ENCODE measurements at places on chromosomes 4 and X.
A peak's percentile ranks its signal among the peaks of the same experiment; 100 is the strongest.

DNA sequence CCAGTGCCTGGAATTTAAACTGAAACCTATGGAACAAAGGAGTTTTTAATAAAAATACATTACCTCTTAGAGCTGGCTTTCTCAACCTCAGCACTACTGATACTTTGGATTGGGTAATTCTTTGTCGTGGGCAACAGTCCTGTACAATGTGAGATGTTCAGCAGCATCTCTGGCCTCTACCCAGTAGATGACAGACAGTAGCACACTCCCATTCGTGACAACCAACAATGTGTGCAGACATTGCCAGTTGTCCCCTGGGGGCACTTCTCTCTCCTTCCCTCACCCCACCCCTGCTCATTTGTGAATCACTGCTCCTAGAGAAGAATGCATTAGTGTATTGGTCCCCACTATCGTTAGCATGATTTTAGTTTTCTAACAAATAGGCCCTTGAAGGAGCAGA is 16.2 kb downstream of the GPAT3 start:
- peak; percentile 64 for DNase-seq

DNA sequence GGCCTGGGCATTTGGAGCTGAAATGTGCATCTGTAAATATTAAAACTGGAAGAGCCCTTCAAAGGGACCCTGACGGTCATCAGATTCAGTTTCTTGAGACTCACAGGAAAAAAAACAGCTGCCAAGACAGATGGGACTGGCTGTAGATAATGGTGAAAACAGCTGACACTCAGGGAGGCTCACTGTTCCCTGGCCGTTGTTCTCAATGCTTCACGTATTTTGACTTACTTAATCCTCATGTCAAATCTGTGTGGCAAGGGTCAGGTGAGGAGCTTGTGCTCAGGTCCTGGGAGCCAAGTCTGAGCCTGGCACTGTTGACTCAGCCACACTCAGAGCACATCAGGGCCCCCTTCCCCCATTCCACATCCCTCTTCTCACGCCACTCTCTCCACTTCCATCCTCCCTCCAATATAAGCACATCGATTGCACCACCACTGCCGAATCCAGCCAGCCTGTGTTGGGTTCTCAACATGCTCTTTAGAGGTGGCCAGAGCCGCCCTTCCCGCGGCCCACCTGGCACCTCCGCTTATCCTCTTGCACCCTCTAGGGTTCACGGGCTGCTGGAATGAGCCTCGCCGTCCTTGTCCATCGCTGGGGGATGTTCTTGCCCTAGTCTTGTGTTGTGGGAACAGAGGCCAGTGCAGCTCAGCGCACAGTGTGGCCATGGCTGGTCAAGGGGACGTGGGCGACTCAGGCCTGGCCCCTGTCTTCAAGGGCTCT is 40.1 kb downstream of the EVC start:
- DNase-seq: peak; percentile 58

DNA sequence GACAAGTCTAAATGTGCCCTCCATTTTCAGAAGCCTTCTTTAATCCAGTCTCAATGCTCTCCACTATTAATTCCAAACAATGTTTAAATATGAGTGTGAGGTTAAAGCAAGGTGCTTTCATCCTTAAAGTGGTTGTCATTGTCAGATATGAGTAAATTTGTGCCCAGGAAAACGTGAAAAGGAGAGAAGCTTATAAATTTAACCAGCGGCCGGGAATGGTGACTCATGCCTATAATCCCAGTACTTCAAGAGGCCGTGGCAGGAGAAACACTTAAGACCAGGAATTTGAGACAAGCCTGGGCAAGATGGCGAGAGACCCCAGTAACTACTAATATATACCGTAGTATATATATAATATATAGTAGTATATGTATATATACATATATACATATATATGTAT is 270.0 kb downstream of the ARHGAP24 start:
- peak; percentile 34 for DNase-seq

GRCh38 chrX:78333521-78333920 is 6.1 kb upstream of the CYSLTR1 start:
- DNase-seq: no peak

GRCh38 chrX:15416133-15416993 is 32.1 kb upstream of the VEGFD start:
- no peak for DNase-seq

DNA sequence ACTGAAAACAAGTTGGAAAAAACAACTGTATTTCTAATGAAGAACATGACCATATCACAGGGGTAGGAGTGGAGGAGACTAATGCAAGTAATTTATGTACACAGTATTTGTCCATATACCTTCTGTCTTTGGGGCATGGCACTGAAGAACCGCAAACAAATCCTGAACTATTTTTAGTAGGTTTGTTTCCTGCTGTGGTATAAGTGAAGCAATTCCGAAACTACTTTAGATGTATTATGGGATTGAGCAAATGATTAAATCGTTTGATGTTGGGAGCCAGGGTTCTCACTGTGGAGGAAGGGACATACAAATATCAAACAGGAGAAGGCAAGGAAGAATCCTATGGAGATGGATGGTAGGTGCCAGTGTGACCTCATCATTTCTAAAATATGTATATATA is 18.9 kb upstream of the SH3KBP1 start:
- DNase-seq: no peak

- peak; percentile 13 for DNase-seq
These were observed 312.8 kb upstream of the EPHA5 start for GRCh38 chr4:65983061-65983460.

GRCh38 chrX:127276326-127276725 is 456.8 kb downstream of the PRR32 start:
- no peak for DNase-seq

DNA sequence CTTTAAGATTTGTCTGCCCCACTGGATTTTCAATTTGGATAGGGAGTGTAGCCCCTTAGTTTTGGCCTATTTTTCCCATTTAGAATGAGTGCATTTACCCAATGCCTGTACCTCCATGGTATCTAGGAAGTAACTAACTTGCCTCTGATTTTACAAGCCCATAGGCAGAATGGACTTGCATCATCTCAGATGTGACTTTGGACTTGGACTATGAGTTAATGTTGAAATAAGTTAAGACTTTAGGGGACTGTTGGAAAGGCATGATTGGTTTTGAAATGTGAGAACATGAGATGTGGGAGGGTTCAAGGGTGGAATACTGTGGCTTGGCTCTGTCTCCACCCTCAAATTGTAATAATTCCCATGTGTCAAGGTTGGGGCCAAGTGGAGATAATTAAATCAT is 2480.2 kb downstream of the PCDH7 start:
- DNase-seq: no peak

GRCh38 chr4:61468024-61468720 is 268.0 kb downstream of the ADGRL3 start:
- DNase-seq: peak; percentile 33

GRCh38 chr4:53421791-53422190 is 44.4 kb downstream of the FIP1L1 start:
- no peak for DNase-seq

- DNase-seq: peak; percentile 7
These were observed 724 bp downstream of the THOC2 start for GRCh38 chrX:123731987-123732669.

GRCh38 chr4:159508917-159509500 is 406.1 kb downstream of the RAPGEF2 start:
- peak; percentile 48 for DNase-seq

- no peak for DNase-seq
These were observed 10.4 kb downstream of the CORIN start for GRCh38 chr4:47827343-47828047.

DNA sequence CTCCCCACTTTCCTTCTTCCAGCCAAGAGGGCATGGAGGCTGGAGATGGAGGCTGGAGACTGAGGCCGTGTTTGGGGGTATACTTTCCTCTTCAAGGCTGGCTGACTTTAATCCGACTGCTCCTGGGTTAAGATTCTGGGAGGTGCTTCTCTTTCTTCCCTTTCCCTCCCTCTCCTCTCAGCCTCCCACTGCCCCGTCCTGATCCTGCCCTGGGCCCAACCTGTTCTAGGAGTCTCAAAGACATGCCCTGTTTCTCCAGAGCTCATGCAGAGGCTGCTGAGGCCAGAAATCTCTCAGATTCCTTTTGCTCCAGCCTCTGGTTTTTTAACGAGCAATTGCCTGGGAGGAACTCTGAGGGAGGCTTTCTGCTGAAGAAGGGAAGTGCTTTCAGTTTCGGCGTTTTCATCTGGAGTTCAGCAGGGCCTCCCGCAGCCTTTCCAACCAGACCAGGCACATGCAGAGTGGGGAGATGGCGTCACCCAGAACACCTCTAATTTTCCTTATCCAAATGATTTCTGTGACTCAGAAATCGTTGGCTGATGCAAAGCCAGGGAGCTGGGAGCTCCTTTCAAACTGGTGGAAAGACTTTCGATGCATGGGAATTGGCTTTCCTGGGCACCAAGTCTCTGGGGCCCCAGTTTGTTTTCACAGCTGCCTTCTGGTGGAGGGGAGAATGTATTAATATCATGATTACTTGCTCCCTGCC is 34.5 kb upstream of the FAM9C start:
- peak; percentile 86 for DNase-seq

DNA sequence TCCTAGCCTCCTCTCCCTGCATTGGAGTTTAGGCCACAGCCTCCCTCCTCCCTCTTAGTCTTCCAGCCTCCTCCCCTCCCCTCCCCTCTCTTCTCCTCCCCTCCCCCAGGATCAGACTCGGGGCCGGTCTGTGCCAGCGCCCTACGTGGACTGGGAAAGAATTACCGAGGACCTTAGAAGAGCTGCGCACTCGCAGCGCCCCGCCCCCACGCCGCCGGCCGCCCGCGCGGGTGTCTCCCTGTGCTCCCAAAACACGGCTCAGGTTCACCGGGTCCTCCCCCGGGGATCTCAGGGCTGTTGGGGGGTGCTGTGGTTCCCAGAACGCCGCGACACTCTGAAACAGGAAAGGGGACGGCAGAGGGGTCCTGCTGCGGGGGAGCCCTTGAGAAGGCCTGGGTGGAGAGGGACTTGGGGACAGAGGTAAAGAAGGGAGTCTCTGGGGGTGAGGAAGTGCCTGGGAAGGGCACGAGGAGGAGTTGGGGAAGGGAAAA is 122.3 kb upstream of the TBL1X start:
- DNase-seq: peak; percentile 92

DNA sequence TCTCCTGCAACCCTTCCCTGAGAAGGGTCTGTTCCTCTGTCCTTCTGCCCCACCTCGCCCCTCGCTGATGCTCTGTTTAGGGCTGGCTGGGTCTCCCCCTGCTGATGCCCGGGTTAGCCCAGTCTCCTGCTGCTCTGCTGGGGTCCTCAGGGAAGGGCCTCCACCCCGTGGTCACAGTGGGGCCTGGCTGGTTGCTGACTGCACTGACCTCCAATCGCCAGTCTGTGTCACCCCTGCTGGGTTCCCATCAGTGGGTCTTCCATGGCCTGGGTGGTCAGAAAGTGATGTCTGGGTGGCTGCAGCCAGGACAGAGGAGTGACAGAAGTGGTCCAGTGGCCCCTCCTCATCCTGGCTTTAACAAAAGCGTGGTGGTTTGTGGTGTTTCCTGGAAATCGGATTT is 44.7 kb downstream of the EVC start:
- DNase-seq: no peak

GRCh38 chr4:53702334-53703266 is 111.3 kb upstream of the LNX1 start:
- peak; percentile 77 for DNase-seq

GRCh38 chr4:153514001-153514526 is 47.9 kb downstream of the TMEM131L start:
- DNase-seq: peak; percentile 87

DNA sequence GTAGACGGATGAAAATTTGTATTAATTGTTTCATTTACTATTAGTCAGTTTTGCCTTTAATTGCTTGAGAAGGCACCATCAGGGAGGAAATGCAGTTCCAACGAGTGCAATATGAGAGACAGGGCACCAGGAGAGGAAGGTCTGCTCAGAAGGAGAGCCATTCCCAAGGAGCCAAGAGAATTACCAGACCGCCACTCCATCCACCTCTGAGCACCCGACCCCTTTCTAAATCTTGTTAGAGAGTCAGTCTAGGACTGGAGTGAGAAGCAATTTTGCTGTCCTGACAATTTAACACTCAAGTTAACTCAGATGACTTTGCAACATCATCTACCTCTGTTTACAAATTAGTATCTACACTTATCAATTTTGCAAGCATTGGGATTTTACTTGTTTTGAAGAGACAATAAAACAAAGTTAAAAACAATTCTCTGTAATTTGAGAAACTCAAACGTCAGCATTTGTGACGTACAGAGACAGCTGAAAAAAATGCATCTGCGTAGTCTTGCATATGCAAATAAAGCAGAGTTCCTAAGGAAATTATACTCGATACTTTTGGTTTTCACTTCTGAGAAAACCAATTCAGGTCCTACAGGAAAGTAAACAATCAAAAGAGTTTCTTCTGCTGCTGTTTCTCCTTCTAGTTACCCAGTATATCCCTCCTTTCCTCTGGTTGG is 1704.7 kb upstream of the TENM3 start:
- no peak for DNase-seq

GRCh38 chr4:16897991-16898827 is at the start of gene LDB2:
Gene LDB2, minus strand, starts transcription at chr4:16898645.
- DNase-seq: peak; percentile 89

DNA sequence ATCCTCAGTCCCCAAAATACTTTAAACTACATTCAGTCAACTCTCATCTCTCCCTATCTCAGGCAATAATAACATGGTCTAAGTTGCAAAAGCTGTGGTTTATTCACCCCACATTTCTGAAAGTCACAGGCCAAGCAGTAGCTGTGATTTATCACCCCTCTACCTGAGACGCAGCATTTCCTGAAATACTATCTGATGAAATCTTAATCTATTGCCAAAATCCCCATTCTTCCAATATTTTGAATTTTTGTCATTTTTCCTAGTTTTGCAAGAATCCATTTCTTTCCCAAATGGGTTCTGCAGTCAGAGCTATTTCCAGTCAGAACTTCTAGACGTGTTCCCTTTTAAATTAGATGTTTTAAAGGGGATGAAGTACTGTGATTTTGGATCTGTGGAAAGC is 148.3 kb downstream of the BANK1 start:
- DNase-seq: peak; percentile 0

GRCh38 chr4:59994118-59994517 is 1206.0 kb upstream of the ADGRL3 start:
- DNase-seq: no peak

GRCh38 chr4:37441231-37442061 is 196.9 kb downstream of the NWD2 start:
- DNase-seq: no peak

- DNase-seq: no peak
These were observed 203.3 kb downstream of the OR13H1 start for GRCh38 chrX:131747173-131747572.

- DNase-seq: no peak
These were observed 54.8 kb downstream of the PPP2R2C start for GRCh38 chr4:6417516-6418050.

DNA sequence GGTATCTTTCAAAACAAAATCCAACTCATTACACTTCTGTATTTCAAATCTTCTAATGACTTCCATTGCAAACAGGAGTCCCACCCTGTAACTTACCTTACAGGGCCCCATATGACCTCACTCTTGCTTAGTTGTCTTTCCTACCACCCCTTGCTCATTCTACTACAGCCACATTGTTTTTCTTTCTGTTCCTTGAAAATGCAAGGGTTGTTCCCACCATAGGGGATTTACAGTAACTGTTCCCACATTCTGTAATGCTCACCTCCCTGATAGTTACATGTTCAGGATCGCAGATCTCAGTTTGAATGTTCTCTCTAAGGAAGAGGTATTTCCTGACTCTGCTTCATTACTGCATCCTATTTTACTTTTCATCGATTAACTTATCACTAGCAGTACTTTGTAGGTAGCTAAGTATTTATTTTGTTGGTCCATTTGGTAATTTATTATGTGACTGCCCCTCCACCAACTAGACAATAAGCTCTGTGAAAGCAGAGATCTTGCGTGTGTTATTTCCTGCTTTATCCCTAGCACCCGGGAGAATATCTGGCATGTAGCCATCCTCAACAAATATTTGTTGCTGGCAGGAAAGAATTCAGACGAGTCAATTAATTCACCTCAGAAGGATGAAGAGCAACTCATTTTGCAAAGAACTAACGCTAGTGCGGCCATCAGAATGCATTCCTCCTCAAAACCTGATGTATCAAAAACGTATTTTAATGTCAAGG is 21.4 kb downstream of the MAOB start:
- peak; percentile 37 for DNase-seq

Measured in fibroblast of skin of right quadriceps (primary cell).